ENCODE measurements at places on chromosomes 2 and 18.

- DNase-seq: no peak
Measured at GRCh38 chr18:45175511-45175910, 439.8 kb upstream of the SLC14A2 start.

DNA sequence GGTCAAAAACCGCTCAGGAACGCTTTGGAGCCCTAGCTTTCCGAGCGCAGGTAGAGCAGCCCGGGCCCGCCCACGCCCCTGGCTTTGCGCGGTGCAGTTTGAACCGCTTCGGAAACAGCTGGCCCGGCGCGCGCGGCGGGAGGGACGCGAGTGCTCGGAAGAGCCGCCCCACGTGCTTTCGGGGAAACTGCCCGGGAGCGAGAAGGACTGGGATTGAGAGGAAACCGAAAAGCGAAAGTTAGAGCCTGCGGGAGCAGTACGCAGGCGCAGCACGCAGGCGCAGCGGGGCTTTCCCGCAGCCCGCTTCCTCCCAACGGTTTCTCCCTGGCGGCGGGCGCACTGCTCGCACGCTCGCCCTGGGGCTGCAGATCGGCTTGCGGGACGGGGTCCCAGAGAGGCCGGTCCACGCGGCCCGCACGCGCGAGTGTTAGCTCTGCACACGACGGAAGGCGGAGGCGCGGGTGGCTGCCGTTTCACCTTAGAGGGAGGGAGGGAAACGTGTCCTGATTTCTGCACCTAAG lies 6.3 kb upstream of the STAT1 start:
- DNase-seq: peak; percentile 93

DNA sequence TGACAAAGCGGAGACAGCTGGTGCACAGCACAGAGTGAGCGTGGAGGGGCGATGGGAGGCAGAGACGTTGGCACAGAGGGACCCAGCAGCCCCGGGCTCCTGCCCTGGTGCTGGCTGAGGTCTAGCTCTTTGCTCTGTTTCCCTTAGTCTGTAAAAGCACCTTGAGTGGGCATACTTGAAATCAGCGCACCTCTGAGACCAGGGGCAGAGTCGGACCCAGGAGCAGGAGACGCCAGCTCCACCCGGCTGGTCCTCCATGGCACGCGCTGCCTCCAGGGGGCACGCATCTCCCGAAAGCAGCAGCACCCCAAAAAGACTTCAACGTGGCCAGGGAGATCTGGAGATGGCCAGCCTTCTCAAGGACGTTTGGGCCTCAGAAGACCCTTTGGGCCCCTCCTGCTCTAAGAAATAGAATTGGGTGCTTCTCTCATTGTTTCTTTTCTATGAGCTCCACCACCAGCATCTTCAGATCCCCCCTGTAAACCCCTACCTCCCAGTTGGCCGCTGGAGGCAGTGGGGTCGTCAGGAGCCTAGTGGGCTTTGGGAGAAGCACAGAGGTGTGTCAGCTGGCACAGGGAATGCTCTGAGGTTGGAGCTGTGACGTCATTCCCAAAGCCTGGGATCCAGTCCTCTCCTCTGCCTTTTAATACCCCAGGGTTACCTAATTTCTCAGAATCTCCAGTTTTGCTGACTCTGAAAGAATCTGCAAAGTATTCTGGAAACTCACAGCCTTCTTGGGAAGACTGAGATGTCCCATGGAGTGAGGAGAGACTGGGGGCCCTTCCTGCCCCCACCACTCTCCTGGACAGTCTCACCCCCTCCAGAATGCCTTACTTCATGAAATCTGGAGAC lies 58.9 kb downstream of the CIB4 start:
- no peak for DNase-seq

DNA sequence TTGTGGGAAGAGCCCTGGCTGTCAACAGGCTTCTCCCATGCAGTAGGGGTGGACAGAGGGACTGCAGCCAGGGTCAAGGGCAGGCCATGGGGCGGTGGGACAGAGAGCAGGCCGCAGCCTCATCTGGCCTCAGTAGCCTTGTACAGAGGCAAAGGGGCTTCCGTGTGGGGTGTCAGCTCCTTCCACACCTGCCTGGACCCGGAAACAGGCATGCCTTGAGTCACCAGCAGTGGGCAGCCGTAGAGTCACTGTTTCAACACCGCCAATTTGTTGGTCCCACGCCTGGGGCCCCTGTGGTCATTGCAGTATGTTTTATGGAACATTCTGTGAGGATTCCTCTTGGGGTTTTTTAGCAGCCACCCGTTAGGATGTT lies 173.0 kb downstream of the SMAD7 start:
- no peak for DNase-seq

DNA sequence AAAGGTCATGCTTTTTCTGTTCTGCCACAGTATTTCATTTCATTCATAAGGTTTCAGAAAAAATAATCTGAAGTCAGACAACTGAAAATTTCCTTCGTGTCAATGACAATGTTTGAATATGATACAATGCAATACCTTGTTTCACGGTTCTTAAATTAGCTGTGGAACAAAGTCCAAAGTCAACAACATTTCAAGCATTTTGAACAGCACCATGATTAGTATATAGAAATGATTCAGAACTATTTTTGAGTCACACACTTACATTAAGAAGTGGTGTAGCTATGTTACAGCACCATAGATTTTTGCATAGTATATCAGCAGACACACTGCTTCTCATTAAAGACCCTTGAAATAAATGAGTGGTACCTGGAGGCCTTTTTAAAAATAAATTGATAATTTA lies 178.3 kb upstream of the DSEL start:
- no peak for DNase-seq

DNA sequence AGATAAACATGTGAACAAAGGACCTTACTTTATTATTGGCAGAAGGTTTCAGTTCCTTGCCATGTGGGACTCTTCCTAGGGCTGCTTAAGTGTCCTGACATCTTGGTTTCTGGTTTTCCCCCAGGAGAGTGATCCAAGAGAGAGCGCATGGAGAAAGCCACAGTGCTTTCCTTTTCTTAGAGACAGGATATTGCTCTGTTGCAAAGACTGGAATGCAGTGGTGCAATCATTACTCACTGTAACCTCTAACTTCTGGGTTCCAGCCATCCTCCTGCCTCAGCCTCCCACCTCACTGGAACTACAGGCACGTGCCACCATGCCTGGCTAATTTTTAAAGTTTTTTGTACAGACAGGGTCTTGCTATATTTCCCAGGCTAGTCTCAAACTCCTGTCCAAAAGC lies 38.1 kb upstream of the TCF7L1 start:
- no peak for DNase-seq

DNA sequence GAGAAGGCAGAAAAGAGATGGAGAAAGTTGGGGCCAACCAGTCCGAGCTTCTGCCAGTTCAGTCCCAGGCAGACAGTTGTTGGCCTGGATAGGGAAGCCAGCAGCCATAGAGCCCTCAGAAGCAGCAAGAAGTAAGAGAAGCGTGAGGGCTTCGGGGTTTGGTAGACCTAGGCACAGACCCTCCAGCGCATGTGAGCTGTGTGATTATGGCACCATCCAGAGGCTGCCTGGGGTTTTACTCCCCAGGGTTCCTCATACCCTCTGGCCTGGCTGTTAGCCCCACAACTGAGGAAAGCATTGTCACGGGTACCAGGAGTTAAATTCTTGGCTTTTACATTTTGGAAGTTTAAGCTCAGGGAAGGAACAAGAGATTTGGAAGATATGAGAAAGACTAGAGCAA lies 93.7 kb upstream of the RAB6C start:
- no peak for DNase-seq

DNA sequence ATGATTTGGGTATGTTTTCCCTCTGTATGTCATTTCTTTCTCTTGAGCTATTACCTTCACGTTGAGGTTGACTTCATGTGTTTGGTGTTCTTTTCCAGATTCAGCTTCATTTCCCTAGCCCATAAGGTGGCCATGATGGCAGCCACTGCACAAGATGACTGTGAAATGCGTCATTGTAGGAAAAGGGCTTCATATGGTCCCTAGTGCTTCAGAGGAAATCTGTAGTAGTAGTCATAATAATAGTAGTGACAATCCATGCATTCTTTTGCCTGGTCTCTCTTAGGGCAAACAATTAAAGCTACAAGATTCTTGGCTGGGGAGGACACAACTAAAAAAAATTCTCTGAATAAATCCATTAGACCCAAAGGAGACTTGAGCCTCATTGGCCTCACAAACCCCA lies 28.4 kb downstream of the AOX1 start:
- no peak for DNase-seq

DNA sequence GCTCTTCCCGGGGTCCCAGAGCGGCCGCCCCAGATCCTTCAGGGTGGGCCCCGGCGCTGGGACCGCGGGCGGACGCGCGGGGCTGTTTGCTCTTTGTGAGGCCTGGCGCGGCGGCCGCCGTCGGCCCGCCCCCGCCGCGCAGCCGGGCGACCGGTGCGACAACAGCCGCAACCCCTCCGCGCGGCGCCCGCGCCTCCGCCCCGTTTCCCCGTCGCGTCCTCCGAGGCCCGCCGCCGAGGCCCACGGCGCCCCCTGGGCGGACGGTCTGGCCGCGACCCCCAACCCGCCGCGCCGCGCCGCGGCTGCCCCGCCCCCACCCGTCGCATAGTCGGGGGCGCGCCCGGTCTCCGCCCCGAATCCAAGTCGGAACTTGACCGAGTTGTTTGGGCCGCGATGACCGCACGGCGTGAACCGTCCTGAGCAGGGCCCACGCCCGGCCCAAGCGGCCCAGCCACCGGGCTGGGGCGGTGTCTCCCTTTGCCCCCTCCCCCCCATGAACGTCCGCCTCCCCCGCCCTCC lies 448 bp downstream of the YPEL5 start:
- no peak for DNase-seq

GRCh38 chr2:68646303-68646702 lies 2.9 kb downstream of the PROKR1 start:
- DNase-seq: no peak

DNA sequence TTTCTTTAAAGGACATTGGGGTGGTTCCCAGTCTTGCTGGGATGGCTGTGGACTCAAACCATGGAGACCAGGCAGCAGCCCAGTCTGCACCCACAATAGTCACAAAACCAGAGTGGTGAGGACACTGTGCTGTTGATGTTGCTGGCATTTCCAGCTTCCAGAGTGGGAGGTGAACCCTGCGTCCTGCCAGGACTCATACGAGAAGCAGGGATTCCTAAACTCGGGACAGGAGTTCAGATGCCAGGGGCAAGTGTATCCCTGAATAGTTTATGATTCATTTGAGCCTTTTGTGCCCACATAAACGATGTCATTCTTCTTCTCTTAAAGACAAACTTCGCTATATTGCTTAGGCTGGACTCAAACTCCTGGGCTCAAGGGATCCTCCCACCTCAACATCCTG lies 62.8 kb downstream of the TCF7L1 start:
- no peak for DNase-seq

DNA sequence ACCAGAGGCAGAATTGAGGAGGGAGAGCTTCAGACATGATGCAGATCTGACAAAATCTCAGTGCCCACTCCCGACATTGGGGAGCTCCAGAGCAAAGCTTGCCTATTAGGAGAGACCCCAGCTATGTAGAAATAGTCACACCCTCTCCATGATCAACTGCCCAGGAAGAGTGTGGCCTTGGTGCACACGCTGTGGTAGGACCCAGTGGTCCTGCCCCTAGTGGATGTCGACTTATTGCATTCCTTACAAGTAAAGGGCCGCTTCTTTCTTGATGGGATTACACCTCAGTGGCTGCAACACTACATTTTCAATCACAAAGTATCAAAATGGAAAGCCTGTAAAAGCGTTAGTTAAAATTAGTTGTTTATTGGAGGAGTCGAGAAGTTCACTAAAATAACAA lies 64.2 kb downstream of the VRK2 start:
- no peak for DNase-seq

DNA sequence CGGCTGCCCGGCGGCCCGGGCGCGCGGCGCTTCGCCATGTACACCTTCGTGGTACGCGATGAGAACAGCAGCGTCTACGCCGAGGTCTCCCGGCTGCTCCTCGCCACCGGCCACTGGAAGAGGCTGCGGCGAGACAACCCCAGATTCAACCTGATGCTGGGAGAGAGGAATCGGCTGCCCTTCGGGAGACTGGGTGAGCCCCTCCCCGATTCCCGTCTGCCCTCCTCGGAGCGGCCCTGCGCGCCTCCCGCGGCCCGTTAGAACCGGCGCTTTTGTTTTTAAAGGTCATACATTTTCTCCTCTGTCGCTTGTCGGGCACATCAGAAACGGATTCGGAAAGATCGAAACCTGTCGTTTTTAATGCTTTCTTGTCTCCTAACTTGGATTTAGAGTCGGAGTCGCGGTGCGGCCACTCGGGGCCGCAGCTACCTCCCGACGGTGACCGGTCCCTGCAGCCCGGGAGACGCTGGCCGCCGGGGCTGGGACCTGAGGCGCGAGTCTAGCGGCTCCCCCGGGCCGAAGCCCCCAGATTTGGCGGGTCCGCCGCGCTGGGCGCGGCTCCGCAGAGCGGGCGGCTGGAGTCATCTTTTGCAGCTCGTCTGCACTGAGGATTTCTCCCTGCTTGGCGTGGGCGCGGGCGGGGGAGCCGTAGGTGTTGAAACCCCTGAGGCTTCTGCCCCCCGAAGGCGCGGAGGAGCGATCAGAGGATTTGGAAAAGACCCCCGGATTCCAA lies 519 bp downstream of the TTL start:
- peak; percentile 36 for DNase-seq

DNA sequence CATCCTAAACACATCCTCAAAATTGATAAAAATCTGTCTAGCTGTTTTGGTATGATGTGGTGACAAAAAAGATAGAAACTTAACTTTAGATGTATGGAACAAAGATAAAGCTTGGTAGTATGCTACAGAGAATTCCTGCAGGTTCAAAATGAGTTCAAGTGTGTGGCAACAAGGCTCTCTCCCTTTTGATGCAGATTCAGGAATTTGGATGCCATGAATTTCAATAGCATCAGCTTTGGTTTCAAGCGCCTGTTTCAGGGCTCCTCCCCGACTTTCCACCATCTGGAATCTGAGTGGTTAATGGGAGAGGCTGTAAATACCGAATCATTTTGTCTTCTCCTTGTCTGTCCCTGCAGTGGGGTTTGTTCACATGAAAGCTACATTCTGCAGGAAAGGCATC lies 180.6 kb downstream of the MTX2 start:
- DNase-seq: no peak

GRCh38 chr2:57177176-57177575 lies 869.4 kb upstream of the VRK2 start:
- no peak for DNase-seq

GRCh38 chr2:240623531-240624010 lies 1.7 kb upstream of the GPR35 start:
- no peak for DNase-seq

GRCh38 chr2:128384956-128385355 lies 66.3 kb upstream of the HS6ST1 start:
- DNase-seq: no peak

DNA sequence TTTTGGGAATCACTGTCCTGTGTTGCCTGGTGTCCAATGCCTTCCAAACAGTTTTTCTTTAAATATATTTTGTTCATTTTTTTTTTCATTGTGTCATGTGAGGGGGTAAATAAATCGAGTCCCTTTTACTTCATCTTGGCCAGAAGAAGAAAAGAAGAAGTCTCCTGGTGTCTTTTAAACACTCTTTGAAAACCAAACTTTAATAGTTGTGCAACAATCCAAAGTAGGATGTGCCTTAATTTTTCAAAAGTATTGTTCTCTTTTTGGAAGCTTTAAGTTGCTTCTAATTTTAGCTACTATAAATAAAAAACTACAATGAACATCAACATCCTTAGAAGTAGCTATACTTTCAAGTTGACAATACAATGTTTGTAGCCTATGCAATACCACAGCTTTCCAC lies 154.9 kb downstream of the ATAD2B start:
- DNase-seq: no peak

- no peak for DNase-seq
Measured at GRCh38 chr2:74924463-74925265, 33.8 kb upstream of the POLE4 start.

GRCh38 chr2:240584486-240585031 lies 2.0 kb upstream of the CAPN10 start:
- DNase-seq: no peak

- no peak for DNase-seq
Measured at GRCh38 chr2:107197594-107198294, 311.8 kb upstream of the ST6GAL2 start.

- DNase-seq: no peak
Measured at GRCh38 chr2:52703004-52703403, 1064.6 kb upstream of the CHAC2 start.
